ENCODE measurements at places on chromosomes 13 and 19. TPM values are rescaled to one million over a fixed set of nuclear protein-coding genes. Genes with fewer than 3 reads are reported as not detected.

GRCh38 chr13:55948175-55948574 is 1192.5 kb upstream of the PRR20A start:
- DNase-seq, result no peak
- no peaks in the 10 kb centered on the region for H3K36me3 ChIP-seq
- H3K4me1 ChIP-seq, result no peaks in the 10 kb centered on the region
- no peak overlapping the region for H3K4me3 ChIP-seq
- H3K27me3 ChIP-seq, result no peaks in the 10 kb centered on the region
- H3K27ac ChIP-seq, result no peak overlapping the region

GRCh38 chr19:30419568-30420180 is 47.5 kb downstream of the ZNF536 start:
- peaks cover 8% of the 10 kb centered on the region for H3K4me1 ChIP-seq
- no peak overlapping the region for H3K4me3 ChIP-seq
- DNase-seq, result no peak
- no peak overlapping the region for H3K27ac ChIP-seq

DNA sequence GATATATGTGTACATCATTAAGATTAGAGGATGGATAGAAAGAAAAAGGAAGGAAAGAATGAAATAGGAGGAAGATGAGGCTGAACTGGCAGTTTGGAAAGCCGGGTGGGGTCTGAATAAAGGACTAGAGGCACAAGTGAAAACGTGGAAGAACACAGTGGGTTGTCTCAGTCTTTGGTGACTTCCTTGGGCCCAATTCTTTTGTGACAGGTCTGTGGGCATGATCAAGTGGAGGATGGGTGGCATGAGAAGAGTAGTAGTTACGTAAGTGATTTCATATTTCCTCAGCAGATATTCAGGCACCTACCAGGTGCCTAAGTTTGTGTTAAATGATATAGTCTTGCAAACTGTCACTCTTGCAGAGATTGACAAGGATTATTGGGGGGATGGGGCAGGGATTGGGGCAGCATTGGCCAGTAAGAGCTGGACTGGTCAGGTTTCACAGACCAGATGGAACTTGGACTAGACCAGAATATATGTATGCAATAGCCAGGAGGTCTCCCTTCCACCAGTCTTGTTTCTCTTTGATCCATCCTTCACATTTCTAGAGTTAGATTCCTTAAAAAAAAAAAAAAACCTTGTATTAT is 2.7 kb downstream of the TPP2 start:
- no peaks in the 10 kb centered on the region for H3K27me3 ChIP-seq
- H3K36me3 ChIP-seq, result peaks cover 19% of the 10 kb centered on the region
- H3K4me3 ChIP-seq, result peak overlapping the region; percentile 61
- peak overlapping the region; percentile 21 for H3K27ac ChIP-seq
- DNase-seq, result no peak

The ZNF540 gene
- 1.1 TPM for total RNA-seq

Data from type B pancreatic cell (in vitro differentiated cells).